ENCODE measurements at places on chromosomes 6 and 20.
A peak's percentile ranks its signal among the peaks of the same experiment; 100 is the strongest.

DNA sequence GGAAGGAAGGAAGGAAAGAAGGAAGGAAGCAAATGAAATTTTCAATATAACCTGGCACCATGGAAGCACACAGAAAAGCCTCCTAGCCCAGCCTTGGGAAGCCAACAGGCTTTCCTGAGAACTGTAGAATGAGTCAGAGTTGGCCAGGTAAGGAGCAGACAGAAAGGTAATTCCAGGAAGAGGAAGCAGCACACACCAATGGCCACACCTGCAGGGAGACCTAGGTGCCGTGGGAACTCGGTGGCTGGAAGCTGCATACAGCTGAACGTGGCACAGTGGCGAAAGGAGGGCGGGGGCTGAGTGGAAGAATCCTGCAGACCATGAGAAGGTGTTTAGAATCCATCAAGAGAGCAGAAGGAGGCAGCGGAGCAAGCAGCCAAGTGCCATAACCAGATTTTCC is 224.8 kb upstream of the RREB1 start:
- DNase-seq = no peak

DNA sequence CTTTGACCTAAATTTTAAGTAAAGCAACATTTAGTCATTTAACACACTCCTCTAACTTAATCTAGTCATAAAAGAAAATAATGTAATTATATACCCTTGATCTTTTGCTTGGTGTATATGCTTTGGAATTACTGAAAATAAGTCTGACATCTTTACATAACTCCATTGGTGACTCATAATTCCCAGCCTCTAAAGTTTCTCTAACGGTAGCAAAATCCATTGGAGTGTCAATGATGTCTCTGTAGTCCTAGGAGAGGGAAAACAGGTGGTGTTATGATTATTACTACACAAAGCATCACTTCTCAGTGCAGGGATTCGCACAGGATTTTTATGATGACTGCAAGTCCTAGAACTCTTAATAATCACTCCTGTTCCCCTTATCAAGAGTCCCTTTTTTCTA is 80.2 kb downstream of the IRAK1BP1 start:
- DNase-seq = no peak

DNA sequence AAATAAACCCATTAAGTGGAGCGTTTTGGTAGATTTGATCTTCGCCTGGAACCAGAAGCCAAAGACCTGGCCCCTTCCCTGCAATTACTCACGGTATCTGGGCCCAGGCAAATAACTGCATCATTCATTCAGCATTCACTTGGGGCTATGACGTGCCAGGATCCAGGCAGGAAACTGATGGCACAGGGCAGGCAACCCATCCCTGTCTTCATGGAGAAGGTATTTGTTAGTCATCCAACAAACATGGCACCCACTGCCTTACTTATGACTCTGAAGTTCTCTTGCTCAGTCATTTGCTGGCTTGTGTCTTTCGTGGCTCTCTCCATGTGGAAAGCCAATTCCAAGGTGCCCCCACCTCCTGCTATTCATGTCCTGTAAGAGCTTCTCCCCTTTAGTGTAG is 232.4 kb downstream of the BMP7 start:
- DNase-seq = no peak

DNA sequence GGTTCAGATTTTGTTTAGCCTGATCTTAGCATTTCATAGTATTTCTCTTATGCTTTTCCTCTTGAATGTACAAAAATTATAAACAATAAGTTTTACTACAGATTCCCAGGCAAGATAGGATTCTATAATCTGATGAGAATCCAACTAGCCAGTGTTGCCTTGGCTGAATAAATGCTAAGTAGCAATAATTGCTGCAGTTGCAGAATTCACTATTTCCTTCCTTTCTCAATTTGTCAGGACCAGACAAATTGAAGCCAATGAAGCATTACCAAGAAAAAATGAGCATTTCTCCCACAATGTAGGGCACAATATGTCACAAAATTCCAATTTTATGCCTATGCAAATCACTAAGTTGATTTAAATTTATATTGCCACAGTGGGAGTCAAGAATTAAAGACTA is 260.2 kb downstream of the KIF16B start:
- DNase-seq = no peak

GRCh38 chr6:106448000-106448426 is 87.5 kb downstream of the CRYBG1 start:
- no peak for DNase-seq

DNA sequence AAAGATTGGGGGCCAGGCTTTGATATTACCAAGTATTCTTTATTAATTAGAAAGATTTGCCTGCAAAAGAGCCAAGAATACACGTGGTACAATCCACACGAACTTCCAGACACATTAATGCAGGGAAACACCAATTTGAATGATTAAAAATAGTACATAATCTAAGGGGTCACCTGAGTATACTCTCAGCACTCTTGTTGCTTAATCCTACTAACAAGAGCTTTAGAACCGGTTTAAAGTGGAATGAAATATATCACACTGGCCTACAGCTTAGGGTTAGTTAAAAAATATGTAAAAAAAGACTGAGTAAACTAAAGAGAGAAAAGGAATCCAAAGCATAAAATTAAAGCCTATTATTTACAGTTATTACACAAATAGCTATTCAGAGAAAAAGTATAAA is 49.0 kb downstream of the COL9A1 start:
- DNase-seq = no peak

DNA sequence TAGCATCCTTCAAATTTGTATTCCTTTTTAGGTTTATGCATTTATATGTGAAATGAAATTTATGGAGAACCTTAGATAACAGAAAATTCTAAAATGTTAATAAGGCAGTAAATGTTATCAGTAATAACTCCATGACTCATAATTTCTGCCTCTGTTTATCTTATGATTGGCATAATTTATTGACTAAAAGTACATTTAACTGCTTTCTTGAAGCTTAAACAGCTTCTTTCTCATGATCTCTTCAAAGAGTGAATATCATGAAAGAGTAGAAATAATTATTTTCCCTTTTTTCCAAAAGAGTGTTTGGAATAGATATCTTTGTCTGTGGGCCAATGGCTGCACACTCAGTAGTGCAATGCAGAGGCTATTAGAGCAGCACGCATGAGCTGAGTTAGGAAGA is 91.3 kb downstream of the SHLD1 start:
- DNase-seq = no peak

GRCh38 chr6:125951323-125951722 is 5.2 kb upstream of the HINT3 start:
- DNase-seq = no peak

- DNase-seq = no peak
Measured at GRCh38 chr6:63214816-63215215, 3.5 kb downstream of the FKBP1C start.

GRCh38 chr6:169409742-169410312 is 156.2 kb upstream of the THBS2 start:
- no peak for DNase-seq

GRCh38 chr6:10269814-10270472 is 144.9 kb downstream of the TFAP2A start:
- DNase-seq = no peak

- peak; percentile 45 for DNase-seq
Measured at GRCh38 chr6:134097114-134097707, 44.8 kb upstream of the SLC2A12 start.

GRCh38 chr20:43963872-43964791 is 49.5 kb downstream of the TOX2 start:
- no peak for DNase-seq

- no peak for DNase-seq
Measured at GRCh38 chr6:144555066-144555465, 269.9 kb downstream of the UTRN start.

DNA sequence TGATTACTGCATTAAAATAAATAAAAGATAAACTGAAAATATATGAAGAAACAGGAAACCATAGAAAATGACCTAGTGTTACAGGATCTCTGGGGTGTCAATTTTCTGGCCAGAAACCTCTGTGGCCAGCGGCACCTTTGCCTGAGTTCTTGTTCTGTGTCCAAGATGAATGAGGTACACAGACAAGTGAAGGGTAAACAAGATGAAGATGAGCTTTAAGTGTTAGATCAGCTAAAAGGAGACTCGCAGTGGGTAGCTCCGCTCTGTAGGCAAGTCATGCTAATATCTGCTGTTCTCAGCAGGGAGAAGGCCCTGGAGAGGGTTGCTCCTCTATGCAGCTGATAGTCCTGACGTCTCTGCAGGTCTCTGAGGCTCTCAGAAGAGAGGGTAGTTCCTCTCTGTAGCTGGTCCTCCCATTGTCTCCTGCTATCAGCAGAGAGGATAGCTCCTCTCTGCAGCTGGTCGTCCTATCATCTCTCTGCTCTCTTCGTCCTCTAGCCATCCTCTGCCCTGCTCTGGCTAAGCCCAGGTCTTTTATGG is 35.9 kb upstream of the TBC1D22B start:
- no peak for DNase-seq

DNA sequence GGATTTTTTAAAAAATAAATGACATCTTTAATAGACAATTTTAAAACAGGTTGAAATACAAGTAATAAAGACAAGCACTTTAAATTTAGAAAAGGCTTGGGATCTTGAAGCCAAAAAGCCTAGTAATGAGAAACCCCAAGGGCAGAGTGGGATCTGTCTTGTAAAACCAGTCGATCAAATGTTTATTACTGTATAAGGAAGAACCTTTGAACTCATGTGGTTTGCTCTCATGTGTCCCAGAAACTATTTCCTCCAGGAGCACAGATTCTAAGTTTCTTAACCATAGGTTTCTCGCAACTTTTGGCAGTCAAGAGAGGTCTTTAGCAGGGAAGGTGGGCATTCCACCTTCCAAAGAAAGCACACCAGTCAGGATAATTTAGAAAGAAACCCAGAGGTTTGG is 541.7 kb upstream of the BTBD3 start:
- no peak for DNase-seq

- no peak for DNase-seq
Measured at GRCh38 chr6:113289166-113289565, 568.0 kb upstream of the MARCKS start.

DNA sequence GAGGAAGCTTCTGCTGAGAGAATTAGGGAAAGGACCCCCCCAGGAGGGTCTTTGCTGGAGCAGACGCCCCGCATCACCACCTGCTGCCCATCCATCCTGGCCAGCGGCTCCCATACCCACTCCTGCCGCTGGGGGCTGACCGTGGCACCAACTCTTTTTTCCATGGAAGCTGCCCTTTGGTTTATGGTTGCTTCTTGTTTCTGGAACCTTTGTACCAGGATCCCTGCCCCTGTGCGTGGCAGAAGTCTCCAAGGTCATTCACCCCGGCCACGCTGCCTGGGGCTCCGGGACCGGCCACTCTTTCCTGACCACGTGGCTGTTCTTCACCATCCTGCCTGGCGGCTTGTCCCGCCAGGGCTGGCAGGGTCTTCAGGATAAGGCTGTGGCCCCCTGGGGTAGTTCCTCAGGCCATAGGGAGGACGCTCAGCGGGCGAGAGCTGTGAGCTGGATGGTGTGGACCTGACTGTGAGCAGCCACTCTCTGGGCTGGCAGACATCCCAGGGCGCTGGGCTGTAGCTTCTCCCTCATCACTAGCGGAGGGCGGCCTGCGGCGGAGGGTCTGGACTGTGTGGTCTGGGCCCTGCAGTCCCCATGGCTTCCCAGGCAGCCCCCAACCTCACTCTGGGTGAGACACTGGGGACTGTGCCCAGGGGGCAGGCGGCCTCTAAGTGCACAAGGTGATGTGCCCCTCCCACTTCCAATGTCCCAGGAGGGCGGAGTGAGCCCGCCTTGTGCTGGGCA is 22.8 kb upstream of the RBBP8NL start:
- no peak for DNase-seq

- no peak for DNase-seq
Measured at GRCh38 chr6:106132153-106132698, 46.1 kb downstream of the PRDM1 start.

GRCh38 chr6:90997076-90997475 is 410.2 kb upstream of the MAP3K7 start:
- DNase-seq = no peak

DNA sequence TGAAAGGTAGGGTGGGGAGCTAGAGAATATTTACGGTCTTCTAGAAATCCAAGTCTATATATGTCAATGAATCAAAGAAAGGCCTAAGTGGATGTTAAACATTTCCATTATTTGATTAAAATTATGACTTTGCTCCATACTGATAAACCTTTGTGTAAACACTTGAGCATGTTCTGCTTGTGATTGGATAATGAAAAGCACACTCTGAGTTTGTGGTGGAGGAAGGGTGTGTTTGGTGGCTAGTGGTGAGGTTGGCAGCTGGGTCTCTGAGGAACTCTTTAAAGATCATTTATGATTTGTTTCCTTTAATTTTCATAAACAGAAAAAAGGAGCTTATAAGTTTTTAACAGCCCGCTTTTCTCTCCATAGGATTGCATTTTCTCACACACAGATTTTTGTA is 84.7 kb downstream of the RFPL4B start:
- DNase-seq = no peak

DNA sequence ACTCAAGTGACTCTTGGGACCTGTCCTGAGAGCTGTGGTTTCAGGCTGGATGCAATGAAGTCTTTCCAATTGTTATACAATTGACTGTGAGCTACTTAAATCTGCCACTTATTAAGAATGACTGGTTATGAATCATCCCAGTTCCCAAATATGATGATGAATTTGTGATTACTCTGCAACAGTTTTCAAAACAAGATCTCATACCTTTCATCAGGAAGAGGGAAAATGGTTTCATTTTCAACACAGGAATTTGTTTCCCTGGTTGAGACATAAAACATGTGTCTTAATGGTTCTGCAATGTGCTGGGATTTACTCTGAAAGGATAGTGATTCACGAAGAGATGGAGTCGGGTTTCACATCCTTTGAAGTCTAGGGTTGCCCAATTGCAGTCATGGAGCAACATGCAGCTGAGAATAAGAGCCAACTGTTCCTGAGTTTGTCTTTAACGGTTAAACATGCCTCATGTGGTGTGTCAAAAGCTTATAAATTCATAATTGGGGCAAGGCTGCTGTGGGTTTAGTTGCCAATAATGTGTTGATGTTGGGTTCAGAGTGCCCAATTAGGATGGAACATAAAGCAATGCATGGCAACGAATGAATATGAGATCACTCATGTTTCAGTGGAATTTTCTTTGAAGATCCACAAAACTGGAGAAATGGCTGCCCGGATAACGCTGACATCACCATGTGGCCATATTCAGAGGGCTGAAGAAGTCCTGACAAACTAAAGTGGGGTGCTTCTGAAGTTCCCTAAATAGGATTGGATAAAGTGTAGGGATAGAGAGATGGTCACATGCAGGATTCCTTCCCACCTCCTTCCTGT is 41.0 kb downstream of the CYP24A1 start:
- no peak for DNase-seq
